ENCODE measurements at places on chromosomes 2 and 18. TPM values are rescaled to one million over a fixed set of nuclear protein-coding genes. Genes with fewer than 3 reads are reported as not detected.

DNA sequence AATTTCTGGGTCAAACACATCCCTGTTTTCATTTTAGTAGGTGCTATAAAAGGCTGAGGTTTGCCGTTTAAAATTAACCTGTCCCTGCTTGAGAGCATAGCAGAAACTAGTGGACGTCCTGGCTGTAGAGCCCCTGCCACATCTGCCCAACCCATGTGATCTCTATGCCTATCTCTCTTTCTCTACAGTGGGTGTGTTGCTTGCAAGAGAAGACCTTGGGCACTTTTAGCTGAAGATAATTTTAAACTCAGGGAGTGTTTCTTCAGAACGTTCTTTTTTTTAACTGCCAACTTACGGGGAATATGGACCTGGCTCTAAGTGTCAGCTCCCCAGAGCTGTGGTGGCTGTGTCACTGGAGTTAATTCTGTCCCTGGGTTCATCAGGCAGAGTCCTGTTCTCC, 100.6 kb downstream of the NRP2 start:
- DNase-seq = no peak

DNA sequence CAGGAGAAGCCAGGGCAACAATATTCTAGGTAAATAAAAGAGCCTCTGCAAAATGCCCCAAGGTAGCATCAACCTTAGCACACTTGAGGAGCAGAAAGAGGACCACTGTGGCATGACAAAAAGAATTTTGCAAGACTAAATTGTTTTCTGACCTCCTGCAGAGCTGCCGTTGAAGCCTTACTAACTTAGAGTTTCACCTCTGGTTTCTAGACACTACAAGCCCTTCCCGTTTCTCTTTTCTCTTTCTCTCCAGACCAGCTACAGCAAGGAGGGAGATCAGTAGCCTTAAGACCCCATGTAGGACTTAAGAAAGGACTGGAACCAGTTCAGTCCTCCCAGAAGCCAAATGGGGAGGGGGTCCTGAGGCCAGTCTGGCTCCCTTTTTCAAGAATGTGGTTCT, 73.3 kb upstream of the SP3 start:
- DNase-seq = no peak

DNA sequence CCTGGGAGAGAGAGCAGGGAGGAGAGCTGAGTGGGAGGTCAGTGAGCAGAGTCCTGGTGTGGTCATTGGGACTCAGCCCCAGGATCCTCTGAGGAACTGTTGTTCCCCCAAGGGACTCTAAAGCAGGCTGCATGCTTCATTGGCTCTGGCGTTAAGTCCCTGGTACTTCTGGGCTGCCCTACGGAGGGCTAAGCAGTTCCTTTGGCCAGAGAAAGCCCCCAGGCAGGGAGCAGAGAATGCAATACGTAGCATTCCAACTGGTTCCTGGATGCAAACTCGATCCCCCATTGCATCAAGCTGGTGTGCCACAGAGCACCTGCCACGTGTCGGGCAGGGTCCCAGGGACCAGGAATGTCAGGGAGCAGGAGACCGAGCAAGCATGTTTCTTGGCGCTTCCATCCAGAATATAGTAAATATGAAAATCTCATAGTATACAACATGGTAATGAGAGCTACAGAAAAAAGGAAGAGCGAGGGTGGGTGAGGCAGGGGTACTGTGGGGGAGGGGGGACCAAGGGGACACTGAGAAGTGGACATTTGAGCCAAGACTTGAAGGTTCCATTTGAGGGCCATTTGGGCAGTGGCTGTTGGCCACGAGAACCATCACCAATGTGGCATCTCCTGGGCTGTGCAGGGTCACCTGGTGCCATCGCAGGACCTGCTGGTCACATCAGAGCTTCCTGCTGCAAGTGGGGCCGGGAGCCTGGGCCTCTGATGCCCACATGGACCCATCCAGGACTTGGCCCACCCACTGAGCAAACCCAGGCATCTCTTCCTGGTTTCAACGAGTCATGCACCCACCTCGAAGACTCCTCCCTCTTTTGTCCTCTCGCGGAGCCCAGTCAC, 160.4 kb downstream of the ASB1 start:
- DNase-seq = no peak

GRCh38 chr2:200378652-200379290, 72.3 kb downstream of the SPATS2L start:
- DNase-seq = no peak

- no peak for DNase-seq
Observed at GRCh38 chr2:8984157-8984556, 19.3 kb downstream of the MBOAT2 start.

DNA sequence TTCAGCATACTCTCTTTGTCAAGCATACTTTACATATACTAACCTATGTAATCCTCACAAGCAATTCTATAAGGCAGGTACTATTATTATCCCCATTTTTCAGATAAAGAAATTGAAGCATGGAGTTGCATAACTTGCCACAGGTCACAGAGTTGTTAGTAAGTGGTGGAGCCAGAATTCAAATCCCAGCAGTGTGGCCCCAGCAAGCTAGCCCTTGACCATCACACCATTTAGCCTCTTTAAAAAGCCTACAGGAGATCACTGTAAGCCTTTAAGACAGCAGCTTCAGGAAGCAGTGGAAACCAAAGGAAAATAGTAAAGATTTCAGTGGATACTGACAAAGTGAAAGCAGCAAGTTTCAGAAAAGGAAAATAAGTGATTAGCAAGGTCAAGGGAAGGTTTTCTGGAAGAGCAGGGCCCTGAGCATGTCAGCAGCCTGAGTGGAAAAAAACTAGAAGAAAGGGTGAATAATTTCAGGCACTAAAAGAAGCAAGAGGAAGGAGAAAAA, 11.7 kb downstream of the B4GALT6 start:
- DNase-seq = no peak

DNA sequence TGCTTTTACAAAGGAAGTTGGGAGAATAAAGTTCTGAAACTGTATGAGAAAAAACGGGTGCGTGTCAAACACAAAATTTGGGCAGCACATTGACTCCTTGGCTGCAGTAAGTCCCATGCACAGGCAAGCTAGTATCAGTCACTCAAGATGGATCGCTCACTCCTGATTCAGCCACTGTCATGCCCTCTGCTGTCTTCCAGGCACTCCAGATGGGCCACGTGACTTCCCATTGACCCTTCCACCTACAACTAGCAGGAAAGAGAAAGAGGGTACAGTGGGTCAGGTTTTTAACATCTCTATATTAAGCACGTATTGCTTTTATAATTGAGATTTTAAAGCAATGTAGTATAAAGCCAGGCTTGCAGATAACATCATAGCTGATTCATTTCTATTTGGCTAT, 8.6 kb downstream of the ARHGEF33 start:
- DNase-seq = no peak

DNA sequence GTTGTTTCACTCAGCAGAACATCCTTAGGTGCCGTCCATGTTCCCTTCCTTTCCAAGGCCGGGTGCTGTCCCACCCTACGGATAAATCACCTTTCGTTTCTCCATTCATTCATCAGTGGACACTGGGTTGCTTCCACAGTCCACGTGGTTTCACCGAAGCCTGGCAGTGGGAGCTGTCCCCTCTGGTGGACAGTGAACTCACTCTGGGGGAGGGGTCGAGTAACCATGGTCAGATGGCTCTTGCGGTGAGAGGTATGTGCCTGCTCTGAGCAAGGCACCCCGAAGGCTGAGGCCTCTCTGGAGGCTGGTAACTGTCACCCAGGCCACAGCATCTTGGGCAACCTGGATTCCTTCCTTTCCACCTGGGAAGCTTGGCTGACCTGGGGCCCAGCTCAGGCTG, 61.5 kb upstream of the TWIST2 start:
- no peak for DNase-seq

DNA sequence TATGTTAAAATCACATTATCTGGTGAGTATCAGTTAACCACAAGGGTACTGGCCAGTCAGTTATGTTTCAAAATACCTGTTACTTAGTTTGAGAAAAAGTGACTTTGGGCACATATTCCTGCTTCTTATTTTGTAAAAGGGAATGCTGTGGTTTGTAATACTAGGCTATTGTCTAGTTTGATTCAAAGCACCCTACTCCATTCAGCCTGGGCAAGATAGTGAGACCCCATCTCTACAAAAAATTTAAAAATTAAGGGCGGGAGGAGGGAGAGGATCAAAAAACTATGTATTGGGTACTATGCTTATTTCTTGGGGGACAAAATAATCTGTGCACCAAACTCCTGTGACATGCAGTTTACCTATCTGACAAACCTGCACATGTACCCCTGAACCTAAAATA, 18.9 kb downstream of the MBD5 start:
- DNase-seq = no peak

GRCh38 chr2:12965540-12966269, 249.0 kb downstream of the TRIB2 start:
- no peak for DNase-seq

DNA sequence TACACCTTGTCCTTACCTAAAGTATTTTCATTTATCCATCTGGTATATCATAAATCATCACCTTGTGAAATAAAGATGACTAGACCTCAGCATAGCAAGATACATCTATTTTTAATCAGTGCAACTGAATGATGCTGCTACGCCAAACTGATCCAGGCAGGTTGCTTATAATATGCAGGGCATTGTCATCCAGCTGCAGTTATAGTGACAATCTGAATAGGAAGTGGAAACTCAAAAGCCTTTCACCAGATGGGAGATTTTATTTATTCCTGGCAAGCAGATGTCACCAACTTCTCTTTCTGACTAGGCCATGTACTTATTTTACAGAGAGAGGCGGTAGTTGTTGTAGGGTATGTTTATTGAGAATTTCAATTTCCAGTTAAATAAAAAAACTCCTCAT, 747.3 kb downstream of the ADCYAP1 start:
- no peak for DNase-seq

GRCh38 chr2:23158306-23158705, 226.7 kb upstream of the KLHL29 start:
- no peak for DNase-seq

DNA sequence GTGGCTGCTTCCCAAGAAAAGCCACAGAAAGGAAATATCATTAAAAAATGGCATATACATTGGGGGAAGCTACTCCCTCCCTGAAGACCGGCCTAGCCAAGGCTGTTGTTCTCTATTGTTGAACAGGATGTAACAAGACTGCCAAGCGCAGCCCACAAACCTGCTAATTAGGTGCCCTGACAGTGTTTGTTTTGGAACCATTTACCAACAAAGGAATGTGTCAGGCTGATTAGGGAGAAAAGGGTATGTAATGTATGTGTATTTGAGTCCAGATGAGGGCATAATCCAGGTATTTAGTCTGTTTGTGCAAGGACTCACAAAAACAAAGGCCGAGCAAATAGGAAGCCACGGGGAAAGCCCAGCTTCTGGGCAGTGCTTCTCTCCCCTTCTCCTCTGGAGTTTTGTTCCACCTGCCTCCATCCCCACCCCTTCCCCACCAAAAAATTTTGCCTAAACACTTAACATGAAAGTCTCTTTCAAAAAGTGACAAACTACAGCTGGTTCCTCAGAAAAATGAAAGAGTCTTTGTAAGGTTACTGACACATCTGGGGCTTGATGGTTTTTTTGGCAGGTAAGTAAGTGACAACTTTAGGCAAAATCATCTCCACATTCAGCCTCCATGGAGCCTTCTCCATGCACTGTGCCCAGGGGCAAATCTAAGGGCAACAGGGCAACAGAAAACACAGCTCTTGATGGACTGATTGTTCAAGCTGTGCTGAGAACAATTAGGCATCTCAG, 78.3 kb upstream of the FZD5 start:
- DNase-seq = no peak

- no peak for DNase-seq
Observed at GRCh38 chr18:23351521-23351920, 101.6 kb upstream of the RIOK3 start.

GRCh38 chr2:120747281-120747680, 11.6 kb downstream of the GLI2 start:
- DNase-seq = no peak

DNA sequence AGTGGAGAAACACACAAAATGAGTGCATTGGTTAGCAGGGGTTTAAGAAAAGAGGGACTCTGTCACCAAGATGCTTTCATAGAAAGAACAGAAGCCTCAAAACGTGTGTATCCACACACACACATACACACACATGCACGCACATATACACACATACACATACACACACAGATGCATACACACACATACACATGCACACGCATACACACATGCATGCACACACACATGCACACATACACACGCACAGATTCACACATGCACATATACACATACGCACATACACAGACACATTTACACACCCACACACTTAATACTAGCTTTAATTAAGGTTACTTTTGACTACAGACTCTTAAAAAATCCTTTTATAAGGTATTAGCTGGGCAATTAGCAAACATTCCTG, 84.6 kb upstream of the TPO start:
- DNase-seq = no peak

DNA sequence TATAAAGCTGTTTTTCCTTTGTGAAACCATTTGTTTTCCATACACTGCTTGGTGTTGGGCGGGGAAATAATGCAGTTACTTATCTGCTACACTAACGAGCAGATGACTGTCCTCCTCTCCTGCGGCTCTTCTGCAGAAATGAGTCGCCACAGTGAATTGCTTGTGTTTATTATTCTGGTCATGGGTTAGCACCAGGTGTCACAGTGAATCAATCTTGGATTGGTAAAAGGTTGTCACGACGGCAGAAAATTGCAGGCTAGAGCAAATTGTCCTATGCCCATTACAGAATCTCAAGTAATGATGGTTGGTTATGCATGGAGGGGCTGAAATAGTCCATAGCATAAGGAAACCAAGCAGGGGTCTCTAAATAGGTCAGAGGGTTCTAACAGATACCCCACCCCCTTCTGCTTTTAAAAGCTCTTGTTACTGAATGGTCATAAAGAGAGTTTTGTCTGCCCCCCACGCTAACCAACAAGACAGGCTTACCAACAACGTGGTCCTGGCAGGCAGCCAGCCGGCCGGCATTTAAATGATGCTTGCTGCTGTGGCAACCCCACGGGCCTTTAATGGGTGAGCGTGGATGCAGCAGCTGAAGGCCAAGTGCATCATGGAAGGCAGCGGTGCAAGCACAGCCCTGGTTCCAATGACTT, 29.5 kb downstream of the RAB31 start:
- no peak for DNase-seq

DNA sequence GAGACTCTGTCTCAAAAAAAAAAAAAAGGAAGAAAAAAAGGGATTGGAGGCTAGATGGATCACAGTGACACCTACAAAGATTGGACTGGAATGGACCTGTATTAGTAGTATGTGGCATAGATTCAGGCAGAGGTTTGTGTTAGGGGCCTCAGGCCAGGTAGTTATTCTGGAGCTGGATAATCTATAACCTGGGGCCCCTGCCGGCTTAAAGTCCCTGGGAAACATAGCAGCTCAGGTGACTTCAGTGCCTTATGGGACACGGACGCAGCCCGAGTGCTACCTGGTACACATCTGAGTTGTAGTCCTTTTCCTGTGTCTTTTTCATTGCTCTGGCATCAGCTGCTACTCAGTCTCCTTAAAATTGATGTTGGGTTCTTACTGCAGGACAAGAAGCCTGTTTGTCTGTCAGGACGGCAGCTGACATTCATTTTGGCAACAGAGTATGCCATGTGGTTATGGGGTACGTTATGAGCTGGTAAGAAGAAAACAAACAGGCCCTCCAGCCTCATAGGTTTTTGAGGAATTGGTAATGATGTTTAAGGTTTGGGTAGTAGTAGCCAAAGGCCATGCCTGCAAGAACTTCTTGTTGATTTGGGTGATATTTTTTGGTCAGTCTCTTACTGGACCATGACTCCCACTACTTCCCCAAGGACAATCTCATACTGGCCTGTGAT, 27.8 kb downstream of the AGFG1 start:
- DNase-seq = no peak

IFIH1 gene
- 17.2 TPM for total RNA-seq

SERPINB3 gene
- not detected for total RNA-seq

GULP1 gene
- 0.43 TPM for total RNA-seq

KCNS3 gene
- not detected for total RNA-seq

CRACDL gene
- total RNA-seq = 0.46 TPM

RNF125 gene
- 16.8 TPM for total RNA-seq

C2orf15 gene
- 0.19 TPM for total RNA-seq

MBD1 gene
- 104 TPM for total RNA-seq

ABCG8 gene
- total RNA-seq = not detected

All from activated T-cell treated with anti-CD3 and anti-CD28 coated beads, Interleukin-2, amount 50 U/mL, for 4 hours (primary cell).